Activated naive CD4-positive, alpha-beta T cell treated with anti-CD3 and anti-CD28 coated beads, Interleukin-2, amount 50 U/mL, for 72 hours (primary cell): ENCODE measurements at places on chromosomes 6 and 20. TPM values are rescaled to one million over a fixed set of nuclear protein-coding genes. Genes with fewer than 3 reads are reported as not detected.
A peak's percentile ranks its signal among the peaks of the same experiment; 100 is the strongest.

The MAP1LC3A gene
- 1.9 TPM for total RNA-seq

The MUC22 gene
- not detected for total RNA-seq

The ZNF334 gene
- 5.8 TPM for total RNA-seq

The MTFR2 gene
- 25.9 TPM for total RNA-seq

The TNFAIP3 gene
- total RNA-seq: 217 TPM

DNA sequence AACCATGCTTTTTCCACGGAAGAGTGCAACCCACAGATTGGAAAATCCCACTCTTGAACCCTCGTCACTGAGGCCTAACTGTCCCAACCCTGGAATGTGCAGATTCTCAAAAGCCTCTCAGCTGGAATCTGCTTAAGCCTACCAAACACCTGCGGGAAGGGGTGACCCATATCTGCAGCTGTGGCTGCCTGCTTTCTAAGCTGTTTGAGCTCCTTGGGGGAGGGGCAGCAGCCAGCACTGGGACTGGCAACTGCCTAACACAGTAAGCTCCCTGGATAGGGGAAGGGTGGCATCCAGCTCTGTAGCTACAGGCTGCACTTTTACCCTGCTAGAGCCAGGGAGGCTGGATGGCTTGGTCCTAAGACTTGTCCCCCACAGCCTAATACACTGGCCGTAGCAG, 579.6 kb downstream of the COL12A1 start:
- DNase-seq: no peak

GRCh38 chr6:72363844-72364740, 257.8 kb upstream of the KCNQ5 start:
- no peak for DNase-seq

DNA sequence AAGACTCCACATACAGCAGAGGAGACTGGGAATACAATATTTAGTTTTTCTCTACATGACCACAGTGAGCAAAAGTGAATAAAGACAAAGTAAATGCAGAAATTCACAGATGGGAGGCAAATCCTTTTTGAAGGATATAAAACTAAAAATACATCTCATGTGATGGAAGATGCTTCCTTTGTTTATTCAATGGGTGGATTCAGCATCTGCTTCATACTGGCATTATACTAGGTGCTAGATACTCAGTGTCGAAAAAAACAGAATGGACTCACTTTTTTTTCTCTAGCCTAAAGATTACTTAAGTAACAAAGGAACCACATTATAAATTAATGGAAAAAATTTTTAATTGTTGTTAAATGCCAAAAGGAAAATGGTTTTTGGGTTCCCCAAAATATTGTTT, 216.2 kb downstream of the TRDN start:
- no peak for DNase-seq

- peak; percentile 79 for DNase-seq
Measured at GRCh38 chr6:30828027-30828962, 56.0 kb upstream of the DDR1 start.

DNA sequence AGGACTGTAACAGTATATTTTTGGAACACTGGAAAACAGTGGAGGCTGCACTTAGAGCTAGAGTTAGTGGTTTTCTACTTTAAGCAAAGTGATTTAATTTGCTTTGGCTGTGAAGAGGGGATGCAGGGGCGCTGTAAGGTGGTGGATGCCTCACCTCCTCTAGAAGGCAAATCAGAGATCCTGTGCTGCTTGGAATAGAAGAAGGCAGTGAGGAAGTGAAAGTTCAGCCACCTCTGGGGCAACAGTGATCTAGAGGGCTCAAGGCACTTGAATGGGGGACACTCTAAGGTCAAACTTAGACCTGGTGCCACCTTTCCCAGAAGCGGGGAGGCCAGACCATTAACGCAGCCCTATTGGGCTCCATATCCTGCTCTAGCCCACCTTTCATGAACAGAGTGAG, 19.0 kb upstream of the SNRPB2 start:
- DNase-seq: no peak

DNA sequence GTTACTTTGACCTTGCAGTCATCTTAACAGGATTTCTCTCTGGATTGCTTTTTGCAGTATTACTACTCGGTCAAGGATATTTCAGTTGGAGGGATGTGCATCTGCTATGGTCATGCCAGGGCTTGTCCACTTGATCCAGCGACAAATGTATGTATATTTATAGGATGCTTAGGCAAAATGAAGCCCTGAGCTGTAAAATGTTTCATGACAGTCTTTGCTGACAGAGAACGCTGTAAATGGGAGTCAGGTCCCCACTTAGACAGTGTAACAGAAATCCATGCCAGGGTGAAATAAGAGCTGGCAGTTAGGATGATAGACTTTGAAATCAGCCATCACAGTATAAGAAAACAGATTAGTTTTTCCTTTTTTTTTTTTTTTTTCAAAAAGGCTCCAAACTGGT, 264.0 kb downstream of the LAMA2 start:
- DNase-seq: no peak

GRCh38 chr6:141475259-141475658, 657.5 kb upstream of the GJE1 start:
- DNase-seq: no peak

DNA sequence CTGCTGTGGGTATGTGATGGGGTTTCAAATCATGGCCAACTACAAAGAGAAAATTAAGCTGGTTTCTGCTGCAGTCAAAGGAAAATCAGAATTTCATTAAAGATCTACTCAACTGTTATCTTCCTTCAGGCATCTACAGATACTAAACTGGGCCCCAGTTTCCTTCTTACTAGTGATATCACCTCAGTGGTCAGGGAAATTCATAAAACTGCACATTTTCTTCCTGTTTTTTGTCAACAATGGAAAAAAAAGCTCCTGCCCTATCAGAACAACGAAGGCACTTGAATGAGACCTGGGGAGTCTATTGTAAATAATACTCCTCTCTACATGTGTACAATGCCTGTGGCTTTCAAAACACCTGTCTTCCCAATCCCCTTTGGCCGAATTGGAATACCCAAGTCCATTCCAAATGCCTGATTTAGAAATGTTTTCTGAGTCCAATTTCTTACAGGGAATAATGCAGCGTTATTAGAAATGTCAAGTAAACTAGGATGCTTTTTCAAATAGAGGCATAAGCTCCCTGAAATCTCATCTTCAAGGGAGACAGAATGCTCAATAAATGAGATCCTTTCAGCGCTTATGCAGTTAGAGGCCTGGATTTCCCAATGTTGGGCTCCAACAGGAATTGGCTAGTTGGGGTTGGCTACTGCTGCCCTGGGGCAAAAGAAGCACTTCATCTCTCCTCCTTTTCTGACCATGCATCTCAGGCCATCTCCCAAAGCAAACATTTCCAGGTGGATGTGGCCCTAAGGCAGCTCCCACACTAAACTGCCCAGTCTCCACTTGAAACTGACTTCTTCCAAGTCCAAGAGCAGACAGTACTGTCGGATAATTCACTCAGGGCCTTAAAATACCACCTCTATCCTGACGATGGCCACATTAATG, 143.3 kb downstream of the NFATC2 start:
- DNase-seq: no peak

- no peak for DNase-seq
Measured at GRCh38 chr20:9258901-9259300, 190.0 kb downstream of the PLCB4 start.
